WTC11 (cell line): ENCODE measurements at places on chromosomes 16 and 17.

GRCh38 chr17:15892244-15892643 is 52.7 kb upstream of the ADORA2B start:
- DNase-seq = no peak

DNA sequence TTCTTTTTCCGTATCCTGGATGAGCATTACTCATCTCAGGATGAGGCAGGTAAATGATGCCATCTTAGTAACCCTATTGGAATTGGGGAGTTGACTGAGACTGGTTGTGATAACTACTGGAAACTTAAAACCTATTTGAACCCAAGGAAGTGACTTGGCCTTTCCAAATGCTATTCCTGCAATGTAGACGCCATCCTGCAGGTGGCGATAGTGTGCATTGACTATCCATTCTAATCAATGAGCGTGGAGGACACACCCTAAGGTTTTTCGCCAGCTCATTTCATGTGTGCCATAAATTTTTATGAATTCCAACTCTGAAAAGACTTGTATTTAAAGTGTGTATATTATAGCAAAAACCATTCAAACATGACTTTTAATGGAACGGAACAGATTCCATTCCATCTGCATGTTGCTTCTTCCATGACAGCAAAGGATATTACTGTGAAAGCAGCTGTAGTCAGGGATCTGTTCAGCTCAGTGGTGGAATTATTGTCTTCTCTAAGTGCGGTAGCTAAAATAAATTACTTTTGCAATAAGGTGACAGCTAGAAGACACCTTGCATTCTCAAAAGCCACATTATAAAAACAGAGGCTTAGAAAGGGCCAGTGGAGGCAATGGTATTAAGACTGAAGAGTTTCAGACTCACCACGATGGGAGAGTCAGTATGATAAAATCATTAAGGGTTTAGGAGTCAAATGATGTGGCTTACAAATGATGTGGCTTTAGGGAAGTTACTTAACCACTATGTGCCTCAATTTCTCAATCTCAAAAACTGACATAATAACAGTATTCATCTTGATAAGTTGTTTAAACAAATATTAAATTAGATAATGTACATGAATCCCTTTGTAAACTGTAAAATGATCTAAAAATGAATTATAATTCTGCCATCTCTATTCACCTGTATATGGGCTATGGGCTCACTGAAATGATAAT is 55.5 kb downstream of the SYT17 start:
- peak; percentile 86 for DNase-seq

DNA sequence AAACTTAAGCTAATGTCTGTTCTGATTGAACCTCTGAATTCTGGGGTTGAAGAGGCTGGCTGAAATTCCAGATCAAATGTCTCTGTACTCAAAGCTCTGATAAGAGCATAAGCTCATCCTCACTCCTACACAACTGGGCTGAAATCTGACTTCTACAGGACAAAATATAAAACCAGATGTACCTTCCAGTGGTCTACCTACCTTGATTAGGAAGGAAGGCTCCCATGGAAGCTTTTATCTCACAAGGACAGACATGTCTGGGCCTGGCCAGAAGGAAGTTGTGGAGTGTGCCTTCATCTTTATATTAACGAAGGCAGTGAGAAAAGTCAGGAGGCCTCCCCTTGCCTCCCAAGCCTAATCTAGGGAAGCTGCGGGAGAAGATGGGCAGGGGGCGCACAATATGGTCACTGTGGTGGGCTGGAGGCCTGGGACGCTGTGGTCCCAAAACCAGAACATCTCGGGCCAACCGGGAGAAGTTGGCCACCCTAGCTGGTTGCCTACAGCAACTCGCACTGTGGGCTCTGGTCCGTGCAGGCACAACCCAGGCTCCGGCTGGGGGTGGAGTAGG is 55.6 kb upstream of the LRRC37A3 start:
- DNase-seq = no peak

GRCh38 chr17:49783071-49783715 is 5.3 kb upstream of the KAT7 start:
- DNase-seq = no peak

DNA sequence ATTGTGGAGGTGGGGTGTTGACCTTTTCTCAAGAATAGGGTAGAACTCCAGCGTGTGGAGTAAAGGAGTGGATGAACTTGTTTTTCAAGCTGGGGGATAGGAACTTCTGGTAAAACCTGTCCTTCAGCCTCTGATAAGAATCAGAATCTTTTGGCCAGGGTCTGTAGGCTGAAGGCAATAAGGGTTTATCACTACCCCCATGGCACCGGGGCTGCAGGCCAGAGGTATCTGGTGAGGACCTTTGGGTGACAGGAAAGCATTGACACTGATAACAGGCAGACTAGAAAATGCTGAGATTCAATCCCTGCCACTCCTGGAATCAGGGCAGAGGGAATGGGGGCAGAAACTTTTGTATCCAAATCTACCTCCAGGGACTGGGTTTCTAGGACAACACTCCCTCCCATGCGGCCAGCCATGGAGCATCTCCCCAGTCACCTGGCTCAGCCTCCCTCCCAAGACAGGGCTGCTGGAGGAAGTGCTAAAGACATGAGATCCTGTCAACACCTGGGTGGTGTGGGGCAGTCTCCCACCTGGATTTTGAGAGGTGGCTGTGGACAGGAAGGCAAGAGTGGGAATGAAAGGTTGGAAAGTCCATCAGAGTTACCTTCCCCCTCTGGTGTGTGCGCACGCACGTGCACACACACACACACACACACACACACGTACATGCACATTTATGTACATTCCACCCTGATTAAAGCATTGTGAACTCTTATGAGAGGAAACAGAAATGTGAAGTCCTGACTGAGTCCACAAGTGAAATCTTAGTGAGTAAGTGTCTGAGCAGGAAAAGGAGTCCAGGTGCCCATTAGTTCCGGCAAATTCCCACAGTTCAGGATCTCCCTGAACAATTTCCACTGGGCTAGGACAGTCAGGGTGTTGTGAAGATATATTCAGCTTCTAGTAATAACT is 53.1 kb upstream of the MARCHF10 start:
- no peak for DNase-seq

- peak; percentile 89 for DNase-seq
Measured at GRCh38 chr16:85393674-85394451, 219.3 kb upstream of the GSE1 start.

DNA sequence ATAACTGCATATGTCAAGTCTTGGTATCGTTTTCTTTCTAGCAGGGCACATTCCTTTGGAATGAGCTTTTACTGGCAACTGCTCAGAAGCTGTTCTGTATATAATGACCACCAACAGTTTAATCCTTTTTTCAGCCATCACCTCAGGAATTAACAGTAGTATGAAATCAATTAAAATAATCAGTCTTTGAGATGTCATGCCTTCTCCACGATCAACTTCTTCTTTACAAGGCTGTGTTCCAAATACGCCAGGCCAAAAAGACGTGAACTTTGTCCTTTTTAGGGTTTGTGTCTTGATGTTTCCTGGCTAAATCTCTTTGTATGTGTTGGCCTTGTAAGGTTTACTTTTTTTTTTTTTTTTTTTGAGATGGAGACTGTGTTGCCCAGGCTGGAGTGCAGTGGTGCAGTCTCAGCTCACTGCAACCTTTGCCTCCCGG is 54.9 kb downstream of the ABCC1 start:
- no peak for DNase-seq

- DNase-seq = no peak
Measured at GRCh38 chr16:48537275-48537674, 72.7 kb downstream of the N4BP1 start.

DNA sequence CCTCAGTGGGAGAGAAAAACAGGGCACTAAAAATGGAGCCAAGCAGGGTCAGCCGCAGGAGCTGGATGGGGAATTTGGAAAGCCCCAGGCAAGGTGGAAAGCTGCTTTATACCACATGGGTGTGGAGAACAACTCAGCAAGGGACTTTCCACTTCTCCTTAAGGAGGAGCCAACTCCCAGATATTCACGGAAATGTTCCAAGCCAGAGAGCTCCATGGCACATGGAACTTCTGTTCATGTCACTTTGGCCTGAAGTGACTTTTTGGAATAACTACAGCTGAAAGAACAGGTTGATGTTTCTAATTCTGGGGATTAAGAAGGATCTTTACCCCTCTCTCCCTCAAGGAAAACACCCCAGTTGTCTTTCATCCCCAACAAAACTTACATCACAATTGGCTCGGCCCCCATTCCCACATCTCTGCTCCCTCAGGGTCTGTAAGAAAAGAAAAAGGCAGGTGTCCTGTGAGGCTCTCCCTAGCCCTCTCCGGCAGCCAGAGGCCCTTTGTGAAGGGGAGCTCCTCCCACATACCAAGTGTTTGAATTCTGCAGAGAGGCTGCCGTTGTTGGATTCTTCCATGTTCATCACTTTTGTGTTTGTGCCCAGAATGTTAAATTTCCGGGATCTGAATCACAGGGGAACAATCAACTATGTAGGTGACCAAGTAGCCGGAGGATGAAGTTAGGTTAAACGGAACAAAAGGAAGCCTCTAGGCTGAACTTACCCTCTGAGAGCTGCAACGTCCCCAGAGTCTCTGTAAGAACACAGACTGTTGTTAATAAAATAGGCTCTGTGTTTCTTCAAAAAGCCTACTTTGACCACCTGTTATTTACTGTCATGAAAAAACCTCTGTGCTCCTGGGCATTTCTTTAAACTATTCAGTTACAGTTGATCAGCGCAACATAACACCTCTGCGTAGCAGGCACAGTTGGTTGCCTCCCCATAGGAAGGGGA is 41.0 kb downstream of the STAT5A start:
- peak; percentile 76 for DNase-seq

GRCh38 chr16:88718178-88718577 is 11.9 kb downstream of the CTU2 start:
- DNase-seq = no peak

GRCh38 chr17:28372203-28372944 is 880 bp downstream of the SARM1 start:
- peak; percentile 33 for DNase-seq

DNA sequence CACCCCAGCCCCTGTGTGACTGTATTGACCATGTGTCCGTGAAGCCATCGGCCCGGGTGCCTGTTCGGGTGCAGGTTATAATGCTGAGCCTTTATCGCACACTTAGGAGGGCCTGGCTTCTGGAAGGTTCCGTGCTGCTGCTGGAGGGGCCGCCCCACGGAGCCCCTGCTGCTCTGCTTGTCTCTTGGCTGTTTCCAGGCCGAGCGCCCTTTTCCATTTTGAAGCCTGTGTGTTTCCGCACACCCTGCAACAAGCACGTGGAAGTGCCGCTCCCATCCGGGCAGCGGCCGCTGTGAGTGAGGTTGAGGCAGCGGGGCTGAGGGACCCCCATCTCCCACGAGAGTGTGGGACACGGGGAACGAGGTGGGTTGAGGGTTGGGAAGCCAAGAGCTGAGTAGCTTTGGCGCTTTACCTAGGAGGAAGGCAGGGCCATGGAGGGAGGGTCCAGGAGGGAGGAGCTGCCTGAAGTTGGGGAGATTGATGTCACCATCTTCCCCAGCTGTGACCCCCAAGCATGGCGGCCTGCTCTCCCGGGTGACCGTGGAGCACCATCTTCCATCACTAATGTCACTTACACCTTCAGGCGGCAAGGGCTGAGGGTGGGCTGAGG is 200.1 kb upstream of the GSE1 start:
- no peak for DNase-seq

GRCh38 chr17:75240394-75241142 is 20.8 kb downstream of the GGA3 start:
- DNase-seq = peak; percentile 82

DNA sequence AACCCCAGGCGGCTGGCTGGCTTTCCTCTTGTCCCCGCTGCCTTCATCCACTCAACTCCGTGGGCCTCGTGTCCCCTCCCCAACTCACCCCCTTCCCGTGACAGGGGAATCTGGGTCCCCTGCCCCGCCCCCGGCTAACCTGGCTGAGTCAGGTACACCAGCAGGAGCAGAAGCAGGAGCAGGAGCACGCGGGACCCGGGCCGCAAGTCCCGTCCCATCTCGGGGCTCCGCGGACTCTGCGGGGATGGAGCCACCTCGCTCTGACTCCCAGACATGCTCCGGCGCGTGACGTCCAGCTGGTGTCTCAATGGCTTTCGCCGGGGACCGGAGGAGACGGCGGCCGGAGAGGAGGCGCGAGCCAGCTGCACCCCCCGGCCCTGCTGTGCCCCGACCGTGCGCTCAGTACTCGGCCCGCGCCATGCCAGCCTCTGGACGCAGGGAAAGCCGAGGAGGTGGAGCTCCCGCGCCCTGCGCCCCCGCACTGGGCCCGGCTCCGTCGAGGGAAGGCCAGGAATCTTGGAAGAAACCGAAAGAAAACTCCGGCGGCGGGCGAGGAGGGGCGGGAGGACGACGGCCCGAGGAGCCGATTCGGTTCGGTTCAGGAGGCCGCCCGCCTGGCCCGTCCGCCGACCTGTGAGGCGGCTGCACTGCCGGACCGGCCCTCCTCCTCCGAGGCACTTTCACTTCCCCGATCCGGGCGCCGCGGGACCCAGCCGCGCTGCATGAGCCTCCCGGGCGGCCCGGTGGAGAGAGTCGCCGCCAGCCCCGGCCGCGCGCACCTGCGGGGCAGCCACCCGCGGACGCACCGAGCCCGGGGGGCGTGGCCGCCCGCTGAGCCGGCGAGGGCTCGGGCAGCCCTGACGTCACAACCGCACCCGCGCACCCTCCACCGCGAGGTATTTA is at the start of the genes CXCL16 and ZMYND15:
CXCL16 (minus strand) TSS at position 807 of the 903 bp plus-strand sequence; CDS start at position 218, 589 bp downstream.
ZMYND15 (plus strand) TSS at position 712 of the 903 bp plus-strand sequence. CDS start 716 bp downstream, outside the sequence.
- DNase-seq = peak; percentile 47

- no peak for DNase-seq
Measured at GRCh38 chr17:79331492-79331891, 256.9 kb downstream of the ENGASE start.

- no peak for DNase-seq
Measured at GRCh38 chr17:64008346-64008745, 10.2 kb downstream of the PRR29 start.

GRCh38 chr17:21213638-21214014 is 335 bp downstream of the TMEM11 start:
- peak; percentile 40 for DNase-seq

DNA sequence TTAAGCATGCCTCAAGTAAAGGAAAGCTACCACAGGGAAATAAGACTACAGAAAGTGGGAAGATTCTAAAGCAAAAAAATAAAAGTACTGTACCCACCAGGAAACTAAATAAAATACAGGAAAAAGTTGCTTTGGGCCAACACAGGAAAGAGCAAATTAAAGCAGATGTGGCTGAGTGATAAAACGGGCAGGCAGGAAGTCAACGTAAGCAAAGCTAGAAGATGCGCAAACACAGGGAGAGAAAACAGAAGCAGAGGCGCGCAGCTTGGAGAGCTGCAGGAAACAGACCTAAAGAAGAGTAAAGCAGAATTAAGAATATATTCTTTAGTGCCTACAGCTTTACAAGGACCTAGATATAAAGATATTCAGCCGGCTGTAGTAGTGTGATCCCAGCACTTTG is 21.7 kb downstream of the USP36 start:
- no peak for DNase-seq

DNA sequence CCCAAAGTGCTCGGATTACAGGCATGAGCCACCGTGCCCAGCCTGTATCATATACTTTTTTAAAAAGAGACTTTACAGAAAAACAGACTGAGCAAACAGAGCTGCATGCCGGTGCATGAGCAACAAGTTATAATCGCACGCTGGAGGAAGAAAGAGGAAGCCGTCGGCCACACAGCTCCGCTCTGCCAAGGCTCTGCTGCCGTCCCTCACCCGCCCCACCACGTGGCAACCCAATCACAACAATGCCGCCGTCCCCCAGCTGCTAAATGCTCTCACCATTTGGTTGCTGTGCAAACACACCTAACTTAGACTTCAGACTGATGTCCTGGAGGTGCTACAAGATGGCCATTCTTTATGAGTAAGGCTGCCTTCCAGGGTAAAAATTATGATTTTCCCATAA is 83.5 kb downstream of the ADCY9 start:
- DNase-seq = no peak
